ENCODE measurements at places on chromosomes 5 and 9.

GRCh38 chr9:135801070-135801469 lies 99.1 kb downstream of the KCNT1 start:
- DNase-seq = no peak

DNA sequence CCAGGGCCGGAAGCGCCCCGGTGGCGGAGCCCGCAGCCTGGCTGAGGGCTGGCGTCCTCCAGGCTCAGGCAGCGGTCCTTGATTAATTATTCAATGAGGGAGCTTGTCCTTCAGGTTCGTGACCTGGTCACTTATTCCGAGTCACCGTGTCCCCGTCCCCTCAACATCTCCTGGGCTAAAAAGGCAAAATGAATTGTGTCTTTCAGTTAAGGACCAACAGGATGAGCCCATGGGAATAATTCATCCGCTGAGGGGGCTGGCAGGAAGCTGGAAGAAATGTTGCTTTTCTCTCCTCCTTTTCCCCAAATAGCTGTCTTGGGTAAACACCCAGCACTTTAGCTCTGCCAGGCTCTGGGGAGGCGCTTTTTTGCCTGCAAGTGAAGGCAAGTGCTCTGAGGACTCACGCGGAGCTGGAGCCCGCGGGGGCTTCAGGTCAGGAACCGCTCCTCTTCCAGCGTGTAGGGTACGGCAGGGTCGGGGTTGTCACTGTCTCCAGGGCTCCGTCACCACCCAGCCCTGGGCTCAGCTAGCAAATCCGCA lies 13.1 kb downstream of the KCNT1 start:
- no peak for DNase-seq

GRCh38 chr5:76546497-76547102 lies 76.6 kb downstream of the F2RL2 start:
- DNase-seq = peak; percentile 43

DNA sequence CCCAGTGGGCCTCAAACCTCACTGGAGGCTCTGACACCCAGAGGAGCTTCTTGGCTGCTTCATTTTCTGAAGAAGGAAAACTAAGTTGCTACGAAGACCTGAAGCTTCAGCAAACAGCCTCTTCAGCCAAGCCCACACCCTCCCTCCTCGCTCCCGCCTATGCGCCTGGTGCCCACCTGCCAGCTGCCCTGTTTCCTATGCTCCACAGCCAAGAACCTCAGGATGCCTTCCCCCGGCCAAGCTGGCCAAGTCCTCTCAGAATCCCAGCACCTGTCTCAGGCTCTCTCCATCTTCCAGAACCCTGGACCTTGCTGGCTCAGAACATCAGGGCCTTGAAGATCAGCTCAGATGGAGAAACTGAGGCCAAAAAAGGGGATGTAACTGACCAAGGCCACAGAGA lies 60.4 kb downstream of the STK10 start:
- DNase-seq = no peak

DNA sequence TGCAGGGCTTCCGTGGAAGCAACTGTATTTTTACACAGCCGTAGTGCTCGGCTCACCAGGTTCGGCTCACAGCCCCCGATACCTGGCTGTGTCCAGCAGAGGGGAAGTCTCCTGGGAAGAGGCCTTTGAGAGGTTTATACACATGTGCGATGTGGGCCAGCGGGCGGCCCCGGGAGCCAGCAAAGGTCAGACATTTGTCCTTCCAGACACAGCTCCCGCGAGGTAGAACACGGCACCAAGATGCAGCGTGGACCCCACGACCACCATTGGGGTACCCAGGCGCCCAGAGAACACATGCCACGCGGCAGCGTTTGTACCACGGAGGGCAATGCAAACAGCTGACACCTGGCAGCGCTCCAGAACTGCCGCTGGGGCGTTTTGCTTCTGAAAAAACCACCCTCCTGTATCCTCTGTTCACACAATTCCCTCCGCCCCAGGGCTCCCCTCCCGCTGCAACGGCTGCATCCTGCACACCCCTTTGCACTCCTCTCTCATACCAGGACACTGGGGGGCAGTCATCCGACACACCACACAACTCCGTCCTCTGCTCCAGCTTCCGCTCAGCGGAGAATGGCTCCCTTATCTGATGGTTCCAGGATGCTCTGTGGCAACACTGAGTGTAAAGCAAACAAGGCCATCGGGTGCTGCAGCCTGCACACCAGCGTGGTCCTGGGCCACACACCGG lies 235.3 kb downstream of the SYK start:
- DNase-seq = peak; percentile 64

All from CD4-positive, alpha-beta T cell treated with Interferon alpha-2 for 1 hour (primary cell).